ENCODE measurements at places on chromosomes 5 and 9.

DNA sequence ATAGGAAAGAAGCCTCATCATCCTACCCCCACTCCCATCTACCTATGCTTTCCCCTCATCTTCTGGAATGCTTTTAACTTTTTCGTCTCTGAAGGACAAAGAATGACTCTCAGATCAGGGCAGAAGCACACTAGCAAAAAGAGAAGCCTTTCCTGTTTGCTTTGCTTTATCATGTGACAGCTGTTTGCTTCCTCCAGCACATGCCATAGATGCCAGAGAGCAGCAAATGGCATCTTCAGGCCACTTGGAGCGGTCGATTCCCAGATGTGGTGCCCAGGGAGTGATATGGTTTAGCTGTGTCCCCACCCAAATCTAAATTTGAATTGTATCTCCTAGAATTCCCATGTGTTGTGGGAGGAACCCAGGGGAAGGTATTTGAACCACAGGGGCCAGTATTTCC is 294.8 kb downstream of the GADD45G start:
- no peak for DNase-seq

DNA sequence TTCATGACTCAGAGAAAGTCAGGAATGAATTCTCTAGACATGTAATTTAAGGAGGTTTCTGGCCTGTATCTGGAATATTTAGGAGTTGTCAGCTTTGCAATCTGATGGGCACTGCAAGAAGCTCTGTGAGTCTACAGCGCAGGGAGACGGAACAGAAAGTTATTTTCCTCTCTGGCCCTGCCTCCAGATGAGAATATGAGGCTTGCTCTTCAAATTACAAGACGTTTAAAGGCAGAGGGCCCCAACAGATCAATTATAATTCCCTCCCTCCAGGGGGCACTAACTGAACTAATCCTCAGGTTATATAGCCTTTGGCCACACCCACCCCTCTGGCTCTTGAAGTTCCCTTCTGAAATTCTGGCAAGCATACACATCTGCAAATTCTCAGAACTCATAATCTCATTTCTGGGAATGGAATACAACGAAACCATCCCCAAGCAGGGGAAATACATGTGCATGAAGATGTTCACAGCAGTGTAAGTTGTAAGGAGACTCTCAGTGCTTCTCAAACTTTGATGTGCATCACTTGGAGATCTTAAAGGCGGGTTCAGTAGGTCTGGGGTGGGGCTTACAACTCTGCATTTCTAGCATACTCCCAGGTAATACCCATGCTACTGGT is 307.6 kb downstream of the CWC27 start:
- DNase-seq: no peak

DNA sequence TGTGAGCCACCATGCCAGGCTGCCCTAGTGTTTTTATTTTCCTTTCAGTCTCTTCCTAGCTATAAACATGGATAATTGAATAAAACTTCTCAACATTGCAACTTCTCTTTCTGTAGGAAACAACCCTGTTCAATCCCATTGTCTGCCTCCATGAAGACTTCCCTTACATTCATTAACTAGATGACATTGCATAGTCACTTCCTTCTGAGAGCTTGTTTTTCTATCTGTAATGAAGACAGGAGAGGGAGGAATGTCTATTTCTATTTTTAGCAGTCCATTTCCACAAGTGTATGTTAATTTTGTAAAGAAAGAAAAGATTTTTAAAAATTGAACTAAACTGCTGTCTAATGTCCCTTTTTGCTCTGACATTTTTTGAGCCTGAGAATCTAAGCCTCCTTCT is 55.6 kb upstream of the MELK start:
- DNase-seq: no peak

DNA sequence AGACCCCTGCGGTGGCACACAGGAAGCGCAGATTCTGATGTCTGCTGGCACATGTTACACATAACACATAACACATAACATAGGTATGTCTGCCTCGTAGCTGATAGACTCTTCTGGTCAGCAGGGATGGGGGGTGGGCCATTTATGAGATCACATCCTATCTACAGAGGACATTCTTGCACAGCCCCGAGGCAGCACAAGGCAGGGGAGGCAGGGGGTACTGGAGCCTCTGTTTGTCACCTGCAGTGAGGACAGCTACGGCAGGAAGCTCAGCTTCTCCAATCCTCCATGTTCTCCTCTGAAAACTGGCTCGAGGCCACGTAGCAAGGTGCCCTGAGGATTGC is 16.7 kb upstream of the MED10 start:
- no peak for DNase-seq

- no peak for DNase-seq
Measured at GRCh38 chr5:95365302-95366095, 25.7 kb upstream of the FAM81B start.

DNA sequence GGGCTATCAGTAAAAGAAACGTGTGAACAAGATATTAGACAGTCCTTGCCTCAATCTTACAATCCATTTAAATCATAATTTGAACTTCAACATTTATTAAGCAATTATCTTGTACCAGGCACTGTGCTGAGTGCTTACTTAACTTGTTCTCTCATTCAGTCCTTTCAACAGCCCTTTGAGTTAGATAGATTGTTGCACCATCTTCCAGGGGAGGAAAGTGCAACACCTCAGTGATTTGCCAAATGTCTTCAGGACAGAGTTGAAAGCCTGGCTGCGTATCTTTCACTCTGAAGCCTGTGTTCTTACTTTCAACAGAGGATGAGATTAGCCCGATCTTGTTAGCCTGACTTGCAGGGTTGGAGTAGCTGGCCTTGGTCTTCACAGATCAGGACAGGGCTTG is 34.2 kb upstream of the SUB1 start:
- DNase-seq: no peak

GRCh38 chr9:105877721-105878120 is 183.4 kb downstream of the TMEM38B start:
- no peak for DNase-seq

- DNase-seq: no peak
Measured at GRCh38 chr5:109411627-109412026, 1.9 kb upstream of the PJA2 start.

- no peak for DNase-seq
Measured at GRCh38 chr5:172370648-172371545, 83.4 kb downstream of the SH3PXD2B start.

- DNase-seq: no peak
Measured at GRCh38 chr9:20980832-20981455, 50.5 kb downstream of the HACD4 start.

Data from lower leg skin (tissue), 4 donors.